HFFc6 (cell line): ENCODE measurements at places on chromosomes 11 and 22.

DNA sequence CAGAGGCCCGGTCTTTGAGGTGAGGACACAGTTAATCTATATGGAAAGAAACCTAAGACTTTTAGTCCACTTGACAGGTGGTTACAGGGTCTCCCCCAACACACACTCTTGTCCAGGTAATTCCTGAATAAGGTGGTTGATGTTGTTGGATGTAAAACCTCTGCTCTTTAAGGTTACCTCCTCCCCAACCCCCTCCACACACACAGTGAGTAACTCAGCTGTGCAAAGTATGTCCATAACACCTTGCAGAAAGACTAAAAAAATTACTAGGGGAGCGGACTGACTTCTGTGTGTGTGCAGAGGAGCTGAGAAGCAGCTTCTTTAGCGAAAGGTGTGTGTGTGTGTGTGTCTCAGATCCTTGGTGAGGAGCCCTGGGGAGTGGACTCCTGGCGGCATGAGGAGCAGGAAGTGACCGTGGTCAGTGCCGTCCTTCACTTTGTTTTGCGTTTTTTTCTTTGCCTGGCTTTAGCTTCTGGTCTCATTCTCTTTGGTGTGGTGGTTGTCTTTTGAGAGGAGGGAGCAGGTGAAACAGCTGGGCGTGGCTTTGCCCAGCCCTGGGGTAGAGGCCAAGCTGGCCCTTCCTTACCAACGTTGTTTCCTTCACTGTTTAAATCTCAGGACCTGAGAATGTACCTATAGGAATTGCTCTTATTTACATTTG is 1.7 kb downstream of the ZBED4 start:
- no peak for DNase-seq

DNA sequence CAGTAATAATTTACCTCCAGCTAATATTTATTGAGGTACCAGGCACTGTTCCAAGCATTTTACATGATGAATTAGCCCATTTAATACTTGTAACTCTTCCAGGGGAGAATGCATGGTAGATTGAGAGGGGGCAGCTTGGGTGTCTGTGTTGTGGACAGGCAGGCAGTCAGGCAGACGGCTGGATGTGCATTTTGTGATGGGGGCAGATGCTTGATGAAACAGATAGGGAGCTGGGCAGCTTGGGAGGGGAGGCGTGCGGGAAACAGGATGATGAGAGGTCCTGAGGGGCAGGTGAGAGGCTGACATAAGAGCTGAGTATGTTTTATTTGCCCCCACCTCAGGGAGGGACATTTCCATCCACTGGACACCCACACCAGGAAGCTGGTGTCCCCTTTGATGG is 33.1 kb upstream of the SHISAL1 start:
- DNase-seq, result no peak

GRCh38 chr11:125685228-125685627 is 4.6 kb upstream of the ACRV1 start:
- DNase-seq, result no peak

DNA sequence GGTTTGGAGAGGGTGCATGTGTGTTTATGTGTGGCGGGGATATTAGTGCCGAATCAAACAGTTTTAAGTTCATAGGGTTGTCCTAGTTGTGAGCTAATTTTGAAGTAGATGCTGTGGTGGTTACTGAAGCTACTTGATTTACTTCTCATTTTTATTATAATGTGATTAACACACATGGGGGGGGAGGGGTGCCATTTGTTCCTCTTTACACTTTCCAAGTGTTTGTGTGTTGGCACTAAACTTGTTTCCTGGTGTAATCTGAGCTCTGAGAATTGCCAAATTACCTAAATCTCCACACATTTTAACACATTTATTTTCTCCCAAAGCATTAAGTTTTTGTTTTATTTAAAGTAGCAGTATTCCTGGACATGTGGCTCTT is 60.1 kb downstream of the ZNRF3 start:
- DNase-seq, result no peak

- no peak for DNase-seq
These were observed 100.0 kb upstream of the OR4B1 start for GRCh38 chr11:48116437-48117228.

DNA sequence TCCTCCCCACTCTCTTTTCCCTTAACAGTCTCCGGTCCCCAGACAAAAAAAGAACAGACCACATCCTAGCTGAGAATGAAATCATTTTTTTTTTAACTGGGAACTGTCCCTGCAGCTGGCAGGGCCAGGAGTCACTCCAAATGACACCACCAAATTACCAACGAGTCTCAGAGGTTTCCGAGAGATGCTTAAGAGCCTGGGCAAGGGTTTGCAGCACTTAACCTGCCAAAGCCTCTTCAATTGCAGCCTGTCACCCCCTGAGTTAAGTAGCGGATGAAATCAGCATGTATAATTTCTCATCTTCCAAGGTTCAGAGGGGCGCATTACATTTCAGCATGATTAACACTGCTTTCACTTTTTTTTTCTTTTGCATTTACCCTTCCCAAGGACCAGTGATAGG is 71.8 kb downstream of the TENM4 start:
- no peak for DNase-seq

DNA sequence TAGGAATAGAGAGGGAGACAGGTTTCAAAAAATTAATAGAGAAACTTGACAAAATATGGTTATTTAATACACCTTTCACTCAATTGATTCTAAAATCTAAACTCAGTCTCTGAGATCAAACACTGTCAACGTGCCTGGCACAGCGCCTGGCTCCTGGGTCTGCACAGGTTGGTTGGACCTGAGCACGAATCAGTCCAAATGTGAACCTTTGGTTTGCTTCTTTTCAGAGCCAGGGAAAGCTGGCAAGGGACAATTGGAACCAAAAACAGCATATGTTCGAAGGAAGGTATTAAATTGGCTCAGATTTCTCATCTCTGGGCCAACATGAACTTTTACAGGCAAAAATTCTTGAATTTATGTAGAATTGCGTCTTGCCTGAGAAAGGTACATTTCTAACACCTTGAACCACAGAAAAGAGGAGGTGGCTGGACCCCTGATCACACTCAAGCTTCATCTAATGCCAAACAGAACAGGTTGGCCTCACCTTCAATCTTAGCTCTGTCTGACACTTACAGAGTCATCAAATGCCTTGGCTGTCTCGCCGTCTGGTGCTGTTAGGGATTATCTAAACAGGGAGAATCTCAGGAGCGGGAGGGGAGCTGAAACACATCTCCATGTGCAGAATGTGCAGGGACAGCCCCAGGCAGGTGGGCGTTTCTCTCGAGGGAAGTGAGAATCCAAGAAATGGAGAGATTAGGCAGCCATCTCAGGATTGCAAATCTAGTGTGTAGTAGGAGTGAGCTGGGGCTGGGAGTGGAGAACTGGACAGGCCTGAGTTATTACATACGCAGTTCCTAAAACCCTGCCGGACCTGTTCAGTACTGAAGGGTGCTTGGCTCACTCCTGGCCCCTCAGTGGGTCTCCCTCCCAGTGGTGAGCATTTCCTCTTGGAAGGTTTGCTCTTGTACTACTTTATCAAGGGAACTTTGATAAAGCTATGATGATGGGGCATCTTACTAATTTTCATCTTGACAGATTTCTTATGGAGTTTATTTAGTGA is 442.2 kb upstream of the B3GAT1 start:
- no peak for DNase-seq

GRCh38 chr22:36036167-36036624 is 7.6 kb upstream of the RBFOX2 start:
- no peak for DNase-seq
